Stimulated activated CD8-positive, alpha-beta memory T cell treated with anti-CD3 and anti-CD28 coated beads, Interleukin-15, amount 100 ng/mL, for 4 hours (primary cell): ENCODE measurements at places on chromosomes 2 and 18.

DNA sequence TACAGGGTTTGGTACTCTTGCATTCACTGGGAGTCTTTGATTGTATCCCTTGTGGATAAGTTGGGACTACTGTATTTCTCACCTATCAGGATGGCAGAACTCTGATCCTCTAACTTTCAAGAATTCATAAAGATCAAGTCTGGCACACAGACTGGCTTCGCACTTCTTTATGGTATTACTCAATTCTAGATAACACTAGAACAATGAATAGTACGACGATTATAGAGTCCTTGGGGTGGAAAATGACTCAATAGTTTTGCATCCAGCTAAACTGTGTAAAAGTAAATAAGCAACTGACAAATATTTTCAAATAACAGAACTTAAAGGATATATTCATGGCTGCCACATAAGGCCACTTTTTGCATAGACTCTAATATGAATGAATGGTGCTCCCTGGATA is 103.4 kb upstream of the MEX3C start:
- no peak for DNase-seq

DNA sequence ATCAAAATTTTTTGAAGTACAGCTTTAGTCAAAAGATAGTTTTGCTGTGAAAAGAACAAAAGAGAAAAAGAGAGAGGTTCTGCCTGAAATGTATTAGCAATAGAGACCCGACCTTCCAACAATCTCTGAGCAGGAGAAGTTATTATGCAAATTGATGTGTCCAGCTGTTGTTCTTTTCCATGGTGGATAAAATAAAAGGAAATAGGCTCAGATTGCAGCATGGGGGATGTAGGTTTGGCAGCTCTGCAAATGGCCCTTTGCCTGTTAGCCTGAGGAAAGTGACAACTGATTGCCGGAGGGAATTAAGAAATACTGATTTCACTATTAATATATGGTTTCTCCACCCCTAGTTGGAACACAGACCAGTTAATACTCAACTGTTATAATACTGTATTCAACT is 1283.2 kb upstream of the NXPH2 start:
- no peak for DNase-seq

DNA sequence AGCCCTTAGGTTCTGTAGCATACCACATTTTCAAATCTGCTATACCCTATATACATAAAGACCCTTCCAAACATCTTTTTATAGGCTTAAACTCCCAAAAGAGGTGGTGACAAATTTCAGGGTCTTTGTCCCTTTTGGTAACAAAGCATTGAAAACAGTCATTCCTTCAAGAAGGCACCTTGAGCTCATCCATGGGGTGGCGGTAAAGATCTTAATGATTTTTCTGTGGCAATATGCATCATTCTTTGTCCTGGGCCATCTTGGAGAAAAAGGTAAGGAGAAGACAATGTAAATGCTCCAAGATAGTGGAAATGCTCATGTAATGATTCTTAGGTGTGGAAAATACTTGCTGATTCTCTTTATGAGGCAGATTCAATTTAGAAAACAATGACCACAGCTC is 890.5 kb downstream of the CNTNAP5 start:
- DNase-seq = no peak

DNA sequence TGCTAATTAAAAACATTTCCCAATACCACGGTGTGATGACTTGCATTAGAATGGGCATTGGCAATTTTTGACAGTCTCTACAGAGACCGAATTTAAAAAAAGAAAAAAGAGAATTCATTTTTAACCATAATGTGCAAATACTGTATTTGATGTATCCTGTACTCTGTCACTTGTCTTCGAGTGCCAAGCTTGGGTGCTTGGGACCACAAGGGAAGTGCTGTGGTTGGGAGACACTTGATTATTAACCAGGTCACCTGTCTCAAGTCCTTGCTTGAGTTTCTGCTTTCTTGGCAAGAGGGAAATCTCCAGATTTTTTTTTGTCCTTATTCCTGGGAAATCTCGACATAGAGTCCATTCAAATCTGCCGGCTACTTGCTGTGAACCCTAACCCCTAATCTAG is 209.0 kb downstream of the MC4R start:
- no peak for DNase-seq

DNA sequence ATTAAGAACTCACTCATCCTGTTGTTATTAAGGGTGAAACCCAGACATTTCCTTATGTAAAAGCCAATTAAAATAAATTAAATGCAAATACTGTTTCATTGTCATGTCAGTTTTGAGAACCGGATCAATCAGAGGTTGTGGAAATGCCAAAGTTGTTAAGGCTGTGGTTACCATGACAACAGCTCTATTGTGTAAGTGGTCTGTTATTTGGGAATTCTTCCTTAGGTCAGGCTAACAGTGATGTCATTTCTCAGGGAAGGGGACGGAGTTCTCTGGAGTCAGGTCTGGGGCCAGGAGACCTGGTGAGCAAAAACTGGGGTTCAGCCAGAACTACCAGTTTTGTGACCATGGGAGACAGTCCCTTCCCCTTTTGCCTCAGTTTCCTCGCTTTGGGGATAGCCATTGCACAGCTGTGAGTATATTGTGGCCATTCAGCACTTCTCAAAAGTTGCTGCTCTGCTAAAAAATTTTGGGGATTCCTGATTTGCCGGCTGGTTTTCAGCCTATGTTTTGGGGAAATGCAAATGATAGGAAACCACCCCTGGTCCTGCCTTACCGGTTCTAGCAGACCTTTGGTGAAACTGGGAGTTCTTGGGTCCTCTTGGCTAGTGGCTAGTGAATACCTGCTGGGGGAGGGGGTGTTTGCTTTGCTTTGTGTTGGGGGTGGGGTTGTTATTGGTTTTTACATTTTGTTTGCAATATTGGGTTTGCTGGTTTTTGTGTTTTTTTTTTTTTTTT is 21.6 kb downstream of the HPCAL1 start:
- no peak for DNase-seq

DNA sequence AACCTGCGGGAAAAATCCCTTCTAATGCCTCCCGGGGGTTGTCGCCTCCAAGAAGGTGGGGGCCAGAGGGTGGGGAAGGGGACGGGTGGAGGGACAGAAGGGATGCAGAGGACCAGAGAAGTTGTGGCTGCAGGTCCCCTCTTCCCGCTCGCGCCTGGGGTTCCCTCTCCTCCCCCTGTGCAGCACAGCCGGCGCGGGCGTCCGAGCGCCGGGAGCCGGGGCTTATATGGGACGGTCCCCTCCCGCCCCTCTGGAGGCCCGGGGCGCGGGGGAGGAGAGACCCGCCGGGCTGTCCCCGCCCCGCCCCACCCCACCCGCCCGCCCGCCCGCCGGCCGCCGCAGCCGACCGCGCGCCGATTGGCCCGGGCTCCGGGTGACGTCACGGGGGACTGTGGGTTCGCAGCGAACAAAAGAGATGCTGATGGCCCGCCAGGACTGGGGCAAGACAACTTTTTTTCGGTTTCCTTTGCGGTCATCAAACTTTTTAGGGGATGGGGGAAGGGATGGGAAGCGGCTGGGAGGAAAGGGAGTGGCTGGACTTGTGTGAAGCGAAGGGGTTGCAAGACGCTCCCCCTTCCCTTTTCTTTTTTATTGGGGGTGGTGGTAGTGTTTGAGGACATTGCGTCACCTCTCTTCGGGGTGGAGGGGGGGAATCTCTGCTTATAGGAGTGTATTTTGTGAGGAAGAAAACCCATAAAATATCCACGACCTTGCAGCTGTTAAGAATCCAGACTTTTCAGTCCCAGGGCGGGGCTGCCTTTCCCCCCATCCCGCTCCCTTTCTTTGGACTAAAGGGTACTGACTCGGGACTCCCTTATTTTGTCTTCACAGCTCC is at the start of gene FN1:
FN1 (minus strand) TSS at position 199 of the 835 bp plus-strand sequence. CDS start 266 bp downstream, outside the sequence.
- DNase-seq = peak; percentile 24

DNA sequence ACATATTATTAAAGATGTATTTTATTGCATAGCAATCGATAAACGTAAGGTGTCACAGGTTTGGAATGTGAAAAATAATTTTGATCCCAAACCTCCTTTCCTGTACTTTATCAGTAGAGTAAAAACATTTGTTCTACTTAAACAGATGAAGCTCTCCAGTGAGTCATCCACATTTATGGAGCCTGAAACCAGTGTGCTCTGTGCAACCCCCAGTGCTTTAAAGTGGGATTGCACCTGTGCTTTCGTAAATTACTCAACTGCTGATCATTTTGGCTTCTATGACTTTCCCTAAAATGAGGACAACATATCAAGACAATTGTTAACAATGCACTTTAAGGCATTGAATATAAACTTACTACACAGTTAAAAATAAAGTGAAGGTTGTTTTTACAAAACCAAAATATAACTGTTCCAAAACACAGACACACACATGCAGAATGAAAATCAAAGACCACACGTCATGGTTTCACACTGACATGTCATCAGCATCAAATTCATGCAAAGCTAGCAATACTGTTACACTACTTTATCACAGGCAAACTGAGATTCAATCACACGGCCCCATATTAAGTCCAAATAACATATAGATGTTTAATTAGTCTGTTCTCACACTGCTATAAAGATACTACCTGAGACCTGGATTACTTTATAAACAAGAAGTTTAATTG is 9.7 kb downstream of the TMEM18 start:
- DNase-seq = no peak

GRCh38 chr2:47984041-47984440 is 77.7 kb upstream of the FBXO11 start:
- DNase-seq = no peak

DNA sequence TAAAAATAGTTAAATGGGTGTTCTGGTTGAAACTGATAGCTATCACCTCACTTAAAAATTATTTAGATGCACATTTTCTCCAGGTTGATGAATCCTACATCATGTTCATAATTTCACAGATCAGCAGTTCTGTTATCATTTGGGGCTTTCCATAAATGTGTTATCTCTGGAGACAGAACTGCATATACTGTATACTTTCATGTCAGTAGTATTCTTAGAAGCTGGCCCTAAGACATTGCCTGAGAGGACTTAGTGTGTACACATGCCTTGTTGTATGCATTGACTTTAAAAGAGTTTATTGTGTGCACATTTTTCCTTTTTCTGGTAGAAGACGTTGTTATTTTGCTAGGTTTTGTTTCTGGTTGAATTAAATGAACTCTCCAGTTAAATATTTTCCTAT is 41.0 kb downstream of the PIK3C3 start:
- DNase-seq = no peak

- no peak for DNase-seq
Observed at GRCh38 chr2:28546242-28546641, 50.4 kb downstream of the PLB1 start.

- no peak for DNase-seq
Observed at GRCh38 chr2:234366891-234367290, 130.0 kb downstream of the ARL4C start.

DNA sequence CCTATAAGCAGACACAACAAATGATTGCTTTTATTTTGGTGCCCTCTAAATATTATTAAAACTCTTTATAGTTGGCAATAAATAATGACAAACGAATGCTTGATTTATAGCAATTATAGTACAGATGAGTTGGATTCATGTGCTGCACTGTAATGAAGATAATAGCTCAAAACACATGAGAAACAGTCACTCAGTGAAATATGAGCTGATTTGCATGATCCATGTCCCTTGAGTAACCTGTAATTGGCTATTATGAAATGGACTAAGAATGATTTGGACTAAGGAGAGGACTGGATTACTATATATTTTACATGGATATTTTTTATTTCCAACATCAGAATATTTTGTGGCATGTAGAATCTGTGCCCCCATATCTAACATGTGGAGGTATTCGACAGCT is 365.6 kb upstream of the UBE2E3 start:
- no peak for DNase-seq

GRCh38 chr2:188973641-188974040 is 532 bp upstream of the COL3A1 start:
- no peak for DNase-seq

GRCh38 chr18:66749030-66749429 is 145.1 kb upstream of the CDH19 start:
- no peak for DNase-seq

DNA sequence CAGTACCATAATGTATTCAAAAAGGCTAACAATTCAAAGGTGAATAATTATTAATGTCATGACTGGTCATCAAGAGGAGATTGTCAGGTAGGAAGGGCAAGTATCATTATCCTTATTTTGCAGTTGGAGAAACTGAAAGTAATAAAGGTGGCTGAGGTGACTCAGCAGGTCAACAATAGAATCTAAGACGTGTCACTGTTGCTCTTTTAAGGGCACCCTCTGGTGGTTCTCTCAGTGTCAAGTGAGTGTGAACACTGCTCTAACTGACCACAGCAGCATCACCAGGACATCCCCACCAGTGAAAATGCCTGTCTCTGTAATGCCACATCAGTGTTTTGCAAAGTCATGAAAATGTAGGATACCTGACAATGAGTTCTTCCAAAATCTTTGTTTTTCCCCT is 69.7 kb downstream of the DCC start:
- DNase-seq = no peak

GRCh38 chr18:9876867-9877654 is 8.7 kb upstream of the TXNDC2 start:
- DNase-seq = no peak

DNA sequence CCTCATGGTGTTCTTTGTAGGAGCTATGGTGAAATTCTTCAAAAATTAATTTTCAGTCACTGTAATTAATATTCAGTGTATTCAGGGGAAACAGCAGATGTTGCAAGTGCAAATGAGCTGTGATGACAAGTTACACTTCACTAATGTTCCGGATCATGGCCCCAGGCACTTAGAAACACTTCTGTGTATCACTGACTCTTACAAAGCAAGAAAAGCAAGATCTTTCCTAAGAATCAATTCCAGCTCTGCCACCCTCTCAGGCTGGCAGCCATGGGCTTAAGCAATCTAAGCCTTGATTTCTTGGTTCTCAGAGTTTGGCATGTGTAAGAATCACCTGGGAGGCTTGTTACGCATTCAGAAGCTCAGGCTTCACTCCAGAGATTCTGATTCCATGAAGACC is 78.0 kb downstream of the MARCHF4 start:
- DNase-seq = no peak

- peak; percentile 57 for DNase-seq
Observed at GRCh38 chr2:36355151-36355889, at the start of gene CRIM1. Gene CRIM1 (plus strand): TSS chr2:36355778. CDS start chr2:36356293, 515 bp downstream.

DNA sequence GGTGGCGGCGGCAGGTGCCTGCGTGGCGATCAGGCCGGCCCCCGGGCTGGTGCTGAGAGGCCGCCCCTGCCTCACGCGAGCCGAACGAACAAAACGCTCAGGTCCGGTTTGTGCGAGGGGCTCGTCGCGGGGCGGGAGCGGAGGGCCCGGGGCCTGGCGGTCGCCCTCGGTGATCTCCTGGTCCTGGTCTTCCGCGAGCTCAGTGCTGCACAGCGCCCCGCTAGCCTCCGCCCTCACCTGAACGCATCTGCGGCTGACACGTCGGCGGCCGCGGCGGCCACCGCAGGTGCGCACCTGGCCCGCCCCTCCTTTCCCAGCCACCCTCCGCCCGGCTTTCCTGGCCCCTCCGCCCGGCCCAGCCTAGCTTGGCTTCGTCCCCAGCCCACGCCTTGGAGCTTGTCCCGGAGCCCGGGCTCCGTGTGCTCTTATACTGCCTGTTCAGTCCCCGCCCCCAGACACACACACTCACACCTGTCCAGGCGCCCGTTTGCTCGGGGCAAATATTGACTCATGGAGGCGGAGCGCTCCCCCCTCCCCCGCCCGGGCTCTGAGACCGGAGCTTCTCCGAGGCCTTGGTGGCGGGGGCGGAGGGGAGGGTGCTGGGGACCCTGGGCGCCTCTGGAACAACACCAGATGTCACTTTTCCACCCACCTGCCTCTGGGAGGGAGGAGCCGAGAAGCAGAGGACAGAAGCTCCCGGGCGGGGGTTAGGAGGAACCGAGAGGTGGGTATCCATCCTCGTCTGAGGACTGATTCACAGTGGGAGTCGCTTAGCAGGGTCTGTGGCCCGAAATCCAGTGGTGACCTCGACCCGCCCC is 8.6 kb upstream of the CRYBA2 start:
- DNase-seq = peak; percentile 46

GRCh38 chr2:9771481-9772017 is 71.7 kb upstream of the TAF1B start:
- no peak for DNase-seq
